Esophagus (tissue), 2 donors: ENCODE measurements at places on chromosomes 2 and 18. TPM values are rescaled to one million over a fixed set of nuclear protein-coding genes. Genes with fewer than 3 reads are reported as not detected.

Gene TMEFF2
- polyA plus RNA-seq: 0.02 TPM

Gene POTEC
- not detected for polyA plus RNA-seq

Gene GNLY
- 1.2 TPM for polyA plus RNA-seq

Gene ARHGAP25
- polyA plus RNA-seq: 3.4 TPM

Gene PHLPP1
- 4.5 TPM for polyA plus RNA-seq

Gene FER1L5
- 0.20 TPM for polyA plus RNA-seq

Gene ATP6V1B1
- 0.13 TPM for polyA plus RNA-seq

Gene IL1B
- polyA plus RNA-seq: 4.3 TPM

Gene DYNAP
- polyA plus RNA-seq: 9.6 TPM

Gene IL1F10
- polyA plus RNA-seq: 0.51 TPM

Gene UGT1A3
- polyA plus RNA-seq: 1.5 TPM

Gene SERPINB13
- polyA plus RNA-seq: 228 TPM

Gene SERPINB12
- polyA plus RNA-seq: 0.16 TPM

Gene HAUS1
- 18.8 TPM for polyA plus RNA-seq

Gene SP5
- 0.54 TPM for polyA plus RNA-seq
